Activated CD4-positive, alpha-beta memory T cell treated with anti-CD3 and anti-CD28 coated beads for 36 hours (primary cell): ENCODE measurements at places on chromosomes 4 and X. TPM values are rescaled to one million over a fixed set of nuclear protein-coding genes. Genes with fewer than 3 reads are reported as not detected.

SLC38A5 gene
- 73.0 TPM for total RNA-seq

CYLC1 gene
- total RNA-seq, result not detected

HMX1 gene
- not detected for total RNA-seq

RNF128 gene
- total RNA-seq, result not detected

BTC gene
- total RNA-seq, result not detected

SEC24B gene
- 24.7 TPM for total RNA-seq

GYG2 gene
- total RNA-seq, result not detected

IDS gene
- total RNA-seq, result 72.2 TPM

NALF2 gene
- 0.44 TPM for total RNA-seq

RHOXF2B gene
- not detected for total RNA-seq

FGD1 gene
- total RNA-seq, result 0.26 TPM

GRCh38 chr4:48340276-48340964 is 909 bp upstream of the SLAIN2 start:
- H3K36me3 ChIP-seq, result no peaks in the 10 kb centered on the region
- peak; percentile 51 for DNase-seq
- peak overlapping the region; percentile 99 for H3K4me3 ChIP-seq
- no peaks in the 10 kb centered on the region for H3K27me3 ChIP-seq

- no peaks in the 10 kb centered on the region for H3K27me3 ChIP-seq
- H3K27ac ChIP-seq, result no peak overlapping the region
- peaks cover 1% of the 10 kb centered on the region for H3K36me3 ChIP-seq
- H3K4me3 ChIP-seq, result no peak overlapping the region
- H3K4me1 ChIP-seq, result no peaks in the 10 kb centered on the region
Observed at GRCh38 chrX:7347465-7347864, 199.5 kb upstream of the PUDP start.

DNA sequence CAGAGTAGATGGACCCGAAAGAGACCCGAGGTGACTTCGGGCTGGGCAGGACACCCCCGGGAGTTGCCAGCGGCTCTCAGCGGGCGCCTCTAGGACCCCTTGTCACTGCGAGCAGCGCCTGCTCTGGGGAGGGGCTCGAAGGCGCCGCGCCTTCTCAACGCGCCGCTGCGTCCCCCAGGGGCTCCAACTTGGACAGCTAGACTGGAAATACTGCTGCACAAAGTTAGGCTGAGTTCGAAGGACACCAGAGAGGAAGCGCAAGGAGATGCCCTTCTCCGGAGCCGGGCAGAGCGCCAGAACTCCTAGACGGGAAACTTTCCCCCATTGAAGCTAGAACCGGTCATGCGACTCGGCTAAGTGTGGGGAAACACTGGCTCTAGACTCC is 493 bp upstream of the KCNIP4 start:
- peaks cover 16% of the 10 kb centered on the region for H3K27me3 ChIP-seq
- no peaks in the 10 kb centered on the region for H3K4me1 ChIP-seq
- no peak overlapping the region for H3K27ac ChIP-seq
- H3K36me3 ChIP-seq, result peaks cover 4% of the 10 kb centered on the region
- H3K4me3 ChIP-seq, result no peak overlapping the region

DNA sequence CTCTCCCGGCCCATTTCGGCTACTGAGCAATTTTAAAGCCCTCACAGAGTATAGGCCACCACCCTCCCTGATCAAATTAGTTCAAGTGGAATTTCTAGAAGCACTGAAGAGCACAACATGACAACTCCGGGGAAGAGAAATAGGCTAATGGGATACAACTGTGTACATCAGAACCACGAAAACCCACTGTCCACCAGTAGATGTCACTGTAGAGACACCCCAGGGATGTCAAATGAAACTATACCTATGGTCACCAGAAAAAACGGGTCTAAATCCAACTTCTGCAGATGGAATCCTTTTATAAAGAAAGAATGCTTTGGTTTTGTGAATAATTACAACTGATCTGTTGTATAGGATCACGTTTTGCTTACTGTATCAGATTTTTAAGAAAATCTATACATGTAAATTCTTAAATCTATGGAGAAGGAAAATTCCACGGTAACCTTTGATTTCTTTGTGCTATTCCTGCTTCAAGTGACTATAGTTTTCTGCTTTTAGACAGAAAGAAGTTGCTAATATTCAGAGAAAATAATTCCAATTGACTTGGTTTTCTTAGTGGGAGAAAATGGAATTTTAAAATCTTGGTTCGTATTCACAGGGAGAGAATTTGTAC is 29.5 kb upstream of the MAP3K15 start:
- H3K27me3 ChIP-seq, result no peaks in the 10 kb centered on the region
- peaks cover 30% of the 10 kb centered on the region for H3K4me1 ChIP-seq
- DNase-seq, result peak; percentile 31
- H3K4me3 ChIP-seq, result no peak overlapping the region

- no peak for DNase-seq
- no peaks in the 10 kb centered on the region for H3K4me1 ChIP-seq
- H3K36me3 ChIP-seq, result peaks cover 5% of the 10 kb centered on the region
- no peak overlapping the region for H3K4me3 ChIP-seq
Observed at GRCh38 chr4:119490335-119490734, 138.3 kb downstream of the PDE5A start.

DNA sequence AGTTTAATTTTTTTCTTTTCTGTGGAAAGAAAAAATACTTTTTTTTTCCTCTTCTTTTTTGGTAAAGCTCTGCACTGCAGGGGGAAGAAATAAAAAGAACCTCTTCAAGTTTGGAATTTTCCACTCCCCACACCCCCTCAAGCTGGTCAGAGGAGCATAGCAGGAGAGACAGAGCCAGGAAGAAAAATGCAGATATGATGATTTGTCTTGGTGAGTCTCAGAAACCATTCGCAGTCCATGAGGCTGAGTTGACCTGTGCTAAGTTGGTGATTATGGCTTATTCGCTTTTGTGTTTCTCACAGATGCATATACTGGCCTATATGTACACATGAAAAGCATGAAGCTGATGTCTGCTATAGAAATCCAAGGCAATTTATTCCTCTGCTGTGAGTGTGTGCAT is 205.9 kb downstream of the LDB2 start:
- no peak overlapping the region for H3K4me3 ChIP-seq
- no peak for DNase-seq
- H3K36me3 ChIP-seq, result no peaks in the 10 kb centered on the region
- no peaks in the 10 kb centered on the region for H3K4me1 ChIP-seq
- H3K27me3 ChIP-seq, result no peaks in the 10 kb centered on the region
- no peak overlapping the region for H3K27ac ChIP-seq

DNA sequence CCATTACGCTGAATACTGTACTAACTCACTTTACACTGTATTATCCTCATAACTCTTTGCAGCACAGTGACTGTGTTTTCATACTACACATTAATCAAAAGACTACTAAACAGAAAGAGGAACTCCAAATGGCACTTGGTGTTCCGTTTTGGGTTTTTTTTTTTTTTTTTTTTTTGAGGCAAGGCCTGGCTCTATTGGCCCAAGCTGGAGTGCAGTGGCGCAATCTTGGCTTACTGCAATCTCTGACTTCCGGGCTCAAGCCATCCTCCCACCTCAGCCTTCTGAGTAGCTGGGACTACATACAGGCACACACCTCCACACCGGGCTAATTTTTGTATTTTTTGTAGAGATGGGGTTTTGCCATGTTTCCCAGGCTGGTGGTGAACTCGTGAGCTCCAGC is 10.7 kb downstream of the KLHL8 start:
- H3K4me1 ChIP-seq, result peaks cover 4% of the 10 kb centered on the region
- no peaks in the 10 kb centered on the region for H3K27me3 ChIP-seq
- peaks cover 10% of the 10 kb centered on the region for H3K36me3 ChIP-seq
- DNase-seq, result no peak
- H3K27ac ChIP-seq, result no peak overlapping the region
- no peak overlapping the region for H3K4me3 ChIP-seq

DNA sequence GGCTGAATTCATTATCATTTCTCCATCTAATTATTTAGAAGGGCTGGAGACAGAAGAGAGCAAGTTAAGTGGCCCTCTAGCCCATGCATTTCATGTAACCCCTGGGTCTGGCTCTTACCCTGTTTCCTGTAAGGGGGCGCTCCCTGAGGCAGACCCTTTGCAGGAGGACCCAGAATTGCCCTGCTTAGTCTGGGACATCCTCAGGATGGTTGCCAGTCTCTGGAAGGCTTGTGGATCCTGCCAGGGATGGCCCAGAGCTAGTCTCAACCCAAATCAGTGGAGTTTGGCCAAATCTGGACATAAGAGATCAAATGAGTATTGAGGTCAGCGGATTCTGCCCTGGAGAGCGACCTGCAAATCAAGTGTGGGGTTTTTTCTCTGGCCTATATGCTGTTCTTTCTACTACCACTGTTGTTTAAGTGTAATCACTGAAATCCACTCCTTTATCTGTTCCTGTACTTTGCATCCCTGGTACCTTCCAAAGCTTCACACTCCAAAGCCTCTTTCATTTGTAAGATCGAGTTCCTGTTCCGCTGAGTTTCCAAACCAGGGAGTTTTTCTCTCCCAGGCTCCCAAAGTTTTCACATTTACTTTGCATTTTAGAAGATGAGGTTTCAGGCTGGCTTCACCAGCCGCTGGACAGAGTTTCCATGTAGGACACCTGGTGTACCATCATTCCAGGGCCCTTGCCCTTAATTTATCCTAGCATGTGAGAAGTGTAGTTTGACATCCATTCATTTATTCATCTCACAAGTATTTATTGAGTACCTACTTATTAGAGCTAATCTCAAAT is 6.3 kb downstream of the KLF3 start:
- no peak for DNase-seq
- no peaks in the 10 kb centered on the region for H3K36me3 ChIP-seq
- peaks cover 93% of the 10 kb centered on the region for H3K4me1 ChIP-seq
- no peaks in the 10 kb centered on the region for H3K27me3 ChIP-seq
- H3K4me3 ChIP-seq, result peak overlapping the region; percentile 4
- peak overlapping the region; percentile 3 for H3K27ac ChIP-seq

- no peak overlapping the region for H3K27ac ChIP-seq
- H3K36me3 ChIP-seq, result no peaks in the 10 kb centered on the region
- no peak for DNase-seq
- no peaks in the 10 kb centered on the region for H3K4me1 ChIP-seq
Observed at GRCh38 chrX:42975906-42976305, 197.9 kb upstream of the PPP1R2C start.

GRCh38 chrX:110407910-110408545 is 49.4 kb downstream of the RTL9 start:
- H3K4me1 ChIP-seq, result peaks cover 3% of the 10 kb centered on the region
- peak; percentile 31 for DNase-seq
- no peak overlapping the region for H3K4me3 ChIP-seq
- no peaks in the 10 kb centered on the region for H3K36me3 ChIP-seq
- no peaks in the 10 kb centered on the region for H3K27me3 ChIP-seq
- no peak overlapping the region for H3K27ac ChIP-seq

DNA sequence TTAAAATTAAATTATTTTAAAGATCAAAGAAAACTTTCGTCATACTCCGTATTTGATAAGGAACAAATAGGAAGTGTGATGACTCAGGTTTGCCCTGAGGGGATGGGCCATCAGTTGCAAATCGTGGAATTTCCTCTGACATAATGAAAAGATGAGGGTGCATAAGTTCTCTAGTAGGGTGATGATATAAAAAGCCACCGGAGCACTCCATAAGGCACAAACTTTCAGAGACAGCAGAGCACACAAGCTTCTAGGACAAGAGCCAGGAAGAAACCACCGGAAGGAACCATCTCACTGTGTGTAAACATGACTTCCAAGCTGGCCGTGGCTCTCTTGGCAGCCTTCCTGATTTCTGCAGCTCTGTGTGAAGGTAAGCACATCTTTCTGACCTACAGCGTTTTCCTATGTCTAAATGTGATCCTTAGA is at the start of gene CXCL8:
TSS of gene CXCL8 (plus strand) at position 217 of the 426 bp plus-strand sequence. CDS start at position 307, 90 bp downstream.
- H3K4me3 ChIP-seq, result no peak within 1 kb of the TSS
- no peak within 1 kb of the TSS for H3K27ac ChIP-seq
- DNase-seq, result no peak
- H3K36me3 ChIP-seq, result no peaks in the 10 kb centered on the region
- no peaks in the 10 kb centered on the region for H3K4me1 ChIP-seq

DNA sequence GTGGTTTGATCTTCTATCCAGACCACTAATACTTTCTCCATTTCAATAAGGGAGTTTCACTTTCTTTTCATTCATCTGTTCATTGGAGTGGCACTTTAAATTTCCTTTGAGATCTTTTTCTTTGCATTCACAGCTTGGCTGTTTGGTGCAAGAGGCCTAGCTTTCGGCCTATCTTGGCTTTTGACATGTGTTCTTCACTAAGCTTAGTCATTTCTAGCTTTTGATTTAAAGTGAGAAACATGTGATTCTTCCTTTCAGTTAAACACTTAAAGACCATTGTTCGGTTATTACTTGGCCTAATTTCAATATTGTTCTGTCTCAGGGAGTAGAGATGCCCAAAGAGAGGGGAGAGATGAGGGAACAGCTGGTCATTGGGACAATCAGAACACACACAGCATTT is 24.3 kb downstream of the CXCL13 start:
- no peak overlapping the region for H3K4me3 ChIP-seq
- H3K4me1 ChIP-seq, result peaks cover 15% of the 10 kb centered on the region
- H3K27me3 ChIP-seq, result peaks cover 1% of the 10 kb centered on the region

- no peak for DNase-seq
- no peak overlapping the region for H3K4me3 ChIP-seq
- no peak overlapping the region for H3K27ac ChIP-seq
- no peaks in the 10 kb centered on the region for H3K36me3 ChIP-seq
Observed at GRCh38 chr4:6368601-6369000, 99.0 kb downstream of the WFS1 start.

GRCh38 chrX:109281483-109282275 is 200.2 kb downstream of the GUCY2F start:
- no peaks in the 10 kb centered on the region for H3K4me1 ChIP-seq
- H3K27ac ChIP-seq, result no peak overlapping the region
- H3K36me3 ChIP-seq, result no peaks in the 10 kb centered on the region
- H3K27me3 ChIP-seq, result no peaks in the 10 kb centered on the region

- H3K27ac ChIP-seq, result no peak overlapping the region
- DNase-seq, result peak; percentile 9
- no peaks in the 10 kb centered on the region for H3K27me3 ChIP-seq
- no peaks in the 10 kb centered on the region for H3K36me3 ChIP-seq
Observed at GRCh38 chrX:13898083-13898482, 81.2 kb upstream of the GPM6B start.

GRCh38 chr4:103011378-103012025 is 8.0 kb downstream of the SLC9B1 start:
- no peaks in the 10 kb centered on the region for H3K27me3 ChIP-seq
- H3K36me3 ChIP-seq, result no peaks in the 10 kb centered on the region
- no peak overlapping the region for H3K4me3 ChIP-seq
- no peak for DNase-seq
- H3K27ac ChIP-seq, result no peak overlapping the region
- H3K4me1 ChIP-seq, result no peaks in the 10 kb centered on the region
